ENCODE measurements at places on chromosomes 7 and 10. TPM values are rescaled to one million over a fixed set of nuclear protein-coding genes. Genes with fewer than 3 reads are reported as not detected.

The FAM25G gene
- not detected for total RNA-seq

The ADAM12 gene
- total RNA-seq: 0.64 TPM

The LIPJ gene
- 0.59 TPM for total RNA-seq

GRCh38 chr7:36346260-36346831 lies 43.3 kb upstream of the ANLN start:
- H3K27me3 ChIP-seq: no peaks in the 10 kb centered on the region
- DNase-seq: no peak
- no peak overlapping the region for H3K27ac ChIP-seq
- H3K36me3 ChIP-seq: no peaks in the 10 kb centered on the region
- H3K4me1 ChIP-seq: no peaks in the 10 kb centered on the region

- H3K4me1 ChIP-seq: no peaks in the 10 kb centered on the region
- H3K4me3 ChIP-seq: no peak overlapping the region
- H3K27me3 ChIP-seq: no peaks in the 10 kb centered on the region
- H3K27ac ChIP-seq: no peak overlapping the region
Observed at GRCh38 chr7:72415586-72415985, 3.4 kb upstream of the CALN1 start.

- DNase-seq: no peak
- no peaks in the 10 kb centered on the region for H3K4me1 ChIP-seq
- no peaks in the 10 kb centered on the region for H3K36me3 ChIP-seq
- no peak overlapping the region for H3K27ac ChIP-seq
Observed at GRCh38 chr7:69645683-69646082, 47.4 kb downstream of the AUTS2 start.

- H3K4me3 ChIP-seq: peak overlapping the region; percentile 84
- no peaks in the 10 kb centered on the region for H3K36me3 ChIP-seq
- DNase-seq: no peak
- H3K27me3 ChIP-seq: no peaks in the 10 kb centered on the region
Observed at GRCh38 chr10:58335306-58336005, 650 bp downstream of the UBE2D1 start.

- no peaks in the 10 kb centered on the region for H3K27me3 ChIP-seq
- no peaks in the 10 kb centered on the region for H3K36me3 ChIP-seq
- no peak overlapping the region for H3K27ac ChIP-seq
- no peaks in the 10 kb centered on the region for H3K4me1 ChIP-seq
Observed at GRCh38 chr7:12623885-12624498, 53.5 kb downstream of the SCIN start.

- no peaks in the 10 kb centered on the region for H3K36me3 ChIP-seq
- H3K27me3 ChIP-seq: no peaks in the 10 kb centered on the region
- H3K4me3 ChIP-seq: no peak overlapping the region
- H3K4me1 ChIP-seq: peaks cover 6% of the 10 kb centered on the region
- no peak overlapping the region for H3K27ac ChIP-seq
- no peak for DNase-seq
Observed at GRCh38 chr7:73701357-73701995, 18.0 kb downstream of the STX1A start.

DNA sequence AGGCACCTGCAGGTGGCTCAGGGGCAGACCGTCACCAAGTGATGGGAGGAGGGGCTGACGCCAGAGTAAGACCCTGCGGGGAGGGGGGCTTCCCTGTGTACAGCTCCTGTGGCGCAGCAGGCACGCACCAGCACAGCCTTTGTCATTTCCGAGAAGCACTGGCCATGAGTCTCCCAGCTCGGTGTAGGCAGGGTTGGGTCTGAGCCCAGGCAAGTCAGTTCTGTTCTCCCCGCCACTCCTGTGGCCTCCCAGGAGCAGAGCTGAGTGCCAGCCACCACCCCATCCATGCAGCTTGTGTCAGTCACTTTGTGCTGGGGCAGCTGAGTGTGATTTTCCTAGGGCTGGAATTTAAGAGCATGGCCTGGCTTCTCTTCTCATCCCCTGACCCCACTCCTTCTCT lies 13.2 kb downstream of the CPSF4 start:
- no peak for DNase-seq
- H3K4me3 ChIP-seq: no peak overlapping the region
- no peaks in the 10 kb centered on the region for H3K36me3 ChIP-seq
- no peaks in the 10 kb centered on the region for H3K4me1 ChIP-seq
- H3K27me3 ChIP-seq: no peaks in the 10 kb centered on the region

DNA sequence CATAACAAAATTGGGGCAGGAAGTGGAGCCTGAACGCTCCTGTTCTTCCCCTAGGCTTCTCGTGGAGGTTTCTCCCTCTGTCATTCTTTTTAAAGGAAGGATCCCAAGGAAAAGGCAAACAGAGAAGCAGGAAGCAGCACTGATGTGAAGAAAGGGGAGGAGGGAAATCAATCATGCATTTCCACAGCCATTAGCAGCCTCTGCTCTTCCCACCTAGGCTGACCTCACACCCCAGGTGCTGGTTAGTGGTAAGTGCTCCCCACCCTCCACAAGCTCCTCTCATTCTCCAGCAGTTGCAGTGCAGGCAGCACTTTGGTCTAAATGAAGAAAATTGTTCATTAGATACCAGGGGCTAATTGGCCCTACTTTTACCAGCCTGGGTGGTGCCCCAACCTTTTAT lies 2.6 kb downstream of the CRHR2 start:
- no peaks in the 10 kb centered on the region for H3K36me3 ChIP-seq
- no peak overlapping the region for H3K4me3 ChIP-seq
- no peaks in the 10 kb centered on the region for H3K27me3 ChIP-seq
- no peaks in the 10 kb centered on the region for H3K4me1 ChIP-seq
- H3K27ac ChIP-seq: no peak overlapping the region

- no peak overlapping the region for H3K27ac ChIP-seq
- H3K4me1 ChIP-seq: no peaks in the 10 kb centered on the region
- DNase-seq: no peak
- no peak overlapping the region for H3K4me3 ChIP-seq
- H3K36me3 ChIP-seq: no peaks in the 10 kb centered on the region
- H3K27me3 ChIP-seq: no peaks in the 10 kb centered on the region
Observed at GRCh38 chr7:375901-376305, 85.9 kb downstream of the FOXL3 start.

DNA sequence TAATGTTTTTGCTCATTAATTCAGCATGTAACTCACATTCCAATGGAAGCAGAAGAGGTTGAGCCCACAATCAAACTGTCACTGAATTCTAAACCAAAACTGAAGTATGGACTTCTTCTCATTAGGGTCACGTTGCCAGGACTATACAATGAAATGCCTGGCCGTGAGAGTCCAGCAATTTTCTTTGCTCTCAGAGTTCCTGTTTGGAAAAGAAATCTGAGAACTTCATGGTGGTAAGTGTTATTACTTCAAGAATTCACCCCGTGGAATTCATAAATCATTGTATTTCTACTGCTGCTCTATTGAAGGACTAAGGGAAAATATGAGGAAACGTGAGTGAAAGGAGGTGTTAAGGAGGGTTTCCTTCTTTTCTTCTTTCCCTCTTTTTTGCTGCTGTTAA lies 441.8 kb upstream of the AKR1E2 start:
- no peak for DNase-seq
- H3K4me3 ChIP-seq: no peak overlapping the region
- peak overlapping the region; percentile 37 for H3K27ac ChIP-seq
- H3K4me1 ChIP-seq: no peaks in the 10 kb centered on the region

GRCh38 chr7:83832009-83832408 lies 183.1 kb upstream of the SEMA3E start:
- no peak for DNase-seq
- no peaks in the 10 kb centered on the region for H3K27me3 ChIP-seq
- no peak overlapping the region for H3K4me3 ChIP-seq
- no peak overlapping the region for H3K27ac ChIP-seq
- no peaks in the 10 kb centered on the region for H3K4me1 ChIP-seq

DNA sequence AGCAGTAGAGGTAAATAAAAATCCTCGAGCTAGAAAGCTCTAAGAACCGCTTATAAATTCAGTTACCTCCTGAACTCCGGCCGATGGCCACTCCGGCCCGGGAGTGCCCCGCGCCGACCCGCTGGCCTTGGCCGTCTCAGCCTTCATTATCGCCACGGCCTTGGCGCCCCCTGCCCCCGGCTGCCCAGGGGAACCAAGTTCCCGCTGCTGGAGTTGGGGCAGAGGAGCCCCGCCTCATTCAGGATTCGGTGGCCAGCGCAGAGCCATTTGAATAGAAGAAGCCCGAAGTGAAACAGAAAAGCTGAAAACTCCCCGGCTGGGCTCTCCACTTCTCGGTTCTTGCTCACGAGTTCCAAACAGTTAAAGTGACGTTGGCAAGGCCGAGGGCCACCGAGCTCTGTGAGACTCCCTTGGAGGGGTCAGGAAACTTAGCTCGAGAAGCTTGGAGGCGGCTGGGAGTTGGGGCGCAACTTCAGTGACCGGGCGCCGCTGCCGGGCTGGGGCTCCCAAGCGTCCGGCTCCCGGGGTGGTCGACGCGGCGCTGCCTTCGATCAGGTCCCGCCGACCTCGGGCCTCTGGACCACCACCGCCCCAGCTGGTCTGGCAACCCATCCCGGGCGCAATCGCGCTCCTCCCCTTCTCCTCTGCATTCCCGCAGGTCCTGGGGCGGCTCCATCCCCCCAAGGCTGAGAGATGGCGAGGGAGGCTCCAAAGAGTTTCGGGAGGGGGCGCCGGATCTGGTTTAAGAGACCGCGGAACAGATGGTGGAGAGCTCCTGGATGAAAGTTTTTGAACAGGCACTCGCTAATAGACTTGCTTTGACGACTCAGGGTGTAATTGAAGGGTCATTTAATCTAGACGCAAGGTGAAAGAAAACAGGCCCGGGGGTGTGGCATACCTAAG lies 5.8 kb upstream of the FEZF1 start:
- peaks cover 100% of the 10 kb centered on the region for H3K27me3 ChIP-seq
- peak overlapping the region; percentile 33 for H3K4me3 ChIP-seq
- peaks cover 8% of the 10 kb centered on the region for H3K4me1 ChIP-seq

DNA sequence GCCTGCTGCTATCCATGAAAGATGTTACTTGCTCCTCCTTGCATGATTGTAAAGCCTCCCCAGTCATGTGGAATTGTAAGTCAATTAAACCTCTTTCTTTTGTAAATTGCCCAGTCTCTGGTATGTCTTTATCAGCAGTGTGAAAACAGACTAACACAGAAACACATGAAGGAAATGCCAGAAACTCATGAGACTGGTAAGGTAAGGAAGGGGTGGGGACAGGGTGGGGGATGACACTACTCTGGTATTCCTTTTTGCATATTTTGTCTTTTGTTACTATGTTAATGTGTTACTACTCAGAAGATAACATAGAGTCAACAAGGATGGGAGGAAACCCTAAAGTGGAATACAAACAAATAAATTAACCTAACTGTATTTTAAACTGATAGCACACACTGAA lies 69.8 kb upstream of the DRGX start:
- no peaks in the 10 kb centered on the region for H3K27me3 ChIP-seq
- no peak overlapping the region for H3K4me3 ChIP-seq
- no peaks in the 10 kb centered on the region for H3K4me1 ChIP-seq
- no peaks in the 10 kb centered on the region for H3K36me3 ChIP-seq

DNA sequence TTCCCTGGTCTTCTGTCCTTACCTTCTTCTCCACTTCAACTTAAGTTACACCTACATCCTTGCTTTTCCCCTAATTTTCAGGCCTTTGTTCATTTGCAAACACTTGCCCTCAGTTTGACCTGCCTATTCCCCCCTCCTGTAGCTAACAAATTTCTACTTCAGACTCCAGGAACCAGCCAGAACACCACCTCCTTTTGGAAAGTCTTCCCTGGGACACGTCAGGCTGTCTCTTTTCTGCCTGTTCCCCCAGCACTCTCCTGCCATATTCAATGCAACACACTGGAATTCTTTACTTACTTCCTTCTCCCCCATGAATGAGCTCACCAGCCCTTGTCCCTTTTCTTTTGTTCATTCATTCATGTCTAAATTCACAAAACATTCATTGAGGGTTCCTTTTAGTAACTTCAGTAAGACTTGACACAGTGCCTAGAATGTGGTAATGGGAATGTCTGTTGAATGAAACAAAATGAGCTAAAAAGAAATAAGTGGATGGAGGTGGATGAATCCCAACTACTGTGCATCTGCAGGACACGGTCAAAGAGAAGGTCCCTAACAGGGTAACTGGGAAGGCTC lies 478.0 kb downstream of the KCNMA1 start:
- H3K27me3 ChIP-seq: no peaks in the 10 kb centered on the region
- DNase-seq: no peak
- H3K27ac ChIP-seq: peak overlapping the region; percentile 42
- H3K36me3 ChIP-seq: no peaks in the 10 kb centered on the region
- no peak overlapping the region for H3K4me3 ChIP-seq
- H3K4me1 ChIP-seq: peaks cover 8% of the 10 kb centered on the region

GRCh38 chr7:13778967-13779366 lies 210.5 kb downstream of the ETV1 start:
- no peak overlapping the region for H3K4me3 ChIP-seq
- H3K27me3 ChIP-seq: no peaks in the 10 kb centered on the region
- no peak overlapping the region for H3K27ac ChIP-seq
- no peaks in the 10 kb centered on the region for H3K4me1 ChIP-seq
- no peak for DNase-seq

- H3K27me3 ChIP-seq: no peaks in the 10 kb centered on the region
- no peak overlapping the region for H3K4me3 ChIP-seq
- H3K4me1 ChIP-seq: no peaks in the 10 kb centered on the region
- H3K27ac ChIP-seq: no peak overlapping the region
- H3K36me3 ChIP-seq: no peaks in the 10 kb centered on the region
Observed at GRCh38 chr7:147079921-147080420, 963.4 kb downstream of the CNTNAP2 start.

GRCh38 chr10:42975558-42976340 lies 101.1 kb upstream of the RET start:
- H3K27me3 ChIP-seq: no peaks in the 10 kb centered on the region
- H3K36me3 ChIP-seq: no peaks in the 10 kb centered on the region
- peak; percentile 4 for DNase-seq
- no peak overlapping the region for H3K27ac ChIP-seq

DNA sequence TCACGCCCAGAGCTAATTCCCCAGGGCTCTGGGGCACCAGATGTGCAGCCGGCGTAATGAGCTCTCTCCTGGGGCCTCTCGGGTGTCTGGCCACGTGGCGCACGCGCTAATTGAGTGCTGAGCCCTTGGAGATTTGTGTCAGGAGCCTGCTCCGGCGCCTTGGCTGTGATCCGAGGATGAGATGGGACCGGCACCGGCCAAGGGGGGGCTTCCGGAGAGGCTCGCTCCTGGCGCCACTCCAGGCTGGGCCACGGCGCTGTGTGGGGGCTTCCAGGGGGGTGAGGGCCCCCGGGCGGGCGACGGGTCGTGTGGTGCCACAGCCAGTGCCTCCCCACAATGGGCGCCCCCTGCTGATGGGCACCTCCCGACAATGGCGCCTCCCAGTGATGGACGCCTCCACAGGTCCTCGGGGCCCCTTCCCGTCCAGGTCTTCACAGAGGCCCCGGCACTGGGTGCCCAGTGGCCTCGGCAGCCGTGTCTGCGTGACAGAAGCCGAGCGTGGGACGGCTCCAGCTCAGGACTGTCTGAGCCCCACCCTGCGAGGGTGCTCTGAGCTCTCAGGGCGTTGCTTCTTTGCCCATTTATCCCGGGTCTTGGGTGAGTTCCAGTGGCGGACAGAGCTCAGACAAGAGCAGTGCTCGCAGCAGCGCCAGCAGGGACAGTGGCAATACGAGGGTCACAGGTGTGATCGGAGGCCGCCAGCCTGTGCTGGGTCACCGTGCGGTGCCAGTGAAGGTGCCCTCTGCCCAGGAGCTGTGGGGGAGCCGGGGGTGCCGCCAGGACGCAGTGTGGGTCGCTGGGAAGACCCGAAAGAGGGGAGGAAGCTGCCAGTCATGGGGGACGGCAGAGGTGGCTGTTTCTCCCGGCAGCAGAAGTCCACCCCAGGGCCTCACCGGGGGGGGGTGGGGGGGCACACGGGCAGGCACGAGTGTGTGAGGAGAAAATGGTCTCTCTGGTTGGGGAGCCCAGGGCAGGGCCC lies 8.2 kb upstream of the NKX6-2 start:
- H3K36me3 ChIP-seq: no peaks in the 10 kb centered on the region
- H3K27me3 ChIP-seq: no peaks in the 10 kb centered on the region
- H3K4me3 ChIP-seq: no peak overlapping the region
- H3K27ac ChIP-seq: no peak overlapping the region
- no peak for DNase-seq

- H3K4me1 ChIP-seq: no peaks in the 10 kb centered on the region
- no peaks in the 10 kb centered on the region for H3K27me3 ChIP-seq
- H3K36me3 ChIP-seq: no peaks in the 10 kb centered on the region
- DNase-seq: no peak
- no peak overlapping the region for H3K27ac ChIP-seq
Observed at GRCh38 chr7:45698303-45699014, 124.3 kb downstream of the ADCY1 start.
